ENCODE measurements at places on chromosomes 5 and 9.

DNA sequence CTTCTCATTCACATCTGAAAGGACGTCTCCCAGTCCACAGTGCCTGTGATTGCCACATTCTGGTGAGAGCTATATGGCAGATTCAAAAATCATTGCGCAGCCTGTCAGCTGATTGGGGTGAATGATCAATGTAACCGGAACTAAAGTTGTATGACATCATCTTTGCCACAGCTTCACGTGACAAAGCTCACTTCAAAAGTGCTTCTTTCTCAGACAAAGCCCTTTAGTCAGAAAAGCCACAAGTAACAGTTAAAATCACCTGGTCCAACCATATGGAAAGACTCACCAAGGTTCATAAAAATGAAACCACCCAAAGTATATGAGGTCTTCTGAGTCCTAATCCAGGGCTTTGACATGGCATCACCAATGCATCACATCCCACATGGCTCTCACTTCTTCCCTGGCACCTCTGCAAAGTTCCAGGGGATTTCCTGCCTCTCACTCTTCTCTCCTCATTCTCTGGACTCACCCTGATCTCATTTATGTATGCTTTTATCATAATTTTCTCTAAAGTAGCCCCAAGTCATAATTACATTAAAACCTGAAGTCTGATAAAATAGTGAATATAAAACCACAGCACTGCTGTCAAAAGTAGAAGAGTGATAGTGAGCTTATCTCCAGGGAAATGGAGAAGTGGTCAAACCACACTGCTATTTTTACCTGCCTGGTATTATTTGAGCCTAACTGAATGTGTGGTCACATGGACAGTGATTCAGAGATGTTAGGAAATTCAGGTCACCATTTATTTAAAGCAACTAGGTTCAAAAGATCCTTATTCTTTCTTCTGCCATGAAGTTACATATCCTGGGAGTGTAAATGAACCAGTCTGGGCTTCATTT, 193.1 kb upstream of the PTGER4 start:
- peak; percentile 16 for DNase-seq

GRCh38 chr9:127537014-127537413, 75.1 kb upstream of the STXBP1 start:
- DNase-seq: no peak

GRCh38 chr9:5982317-5982716, 33.1 kb downstream of the RANBP6 start:
- DNase-seq: no peak

DNA sequence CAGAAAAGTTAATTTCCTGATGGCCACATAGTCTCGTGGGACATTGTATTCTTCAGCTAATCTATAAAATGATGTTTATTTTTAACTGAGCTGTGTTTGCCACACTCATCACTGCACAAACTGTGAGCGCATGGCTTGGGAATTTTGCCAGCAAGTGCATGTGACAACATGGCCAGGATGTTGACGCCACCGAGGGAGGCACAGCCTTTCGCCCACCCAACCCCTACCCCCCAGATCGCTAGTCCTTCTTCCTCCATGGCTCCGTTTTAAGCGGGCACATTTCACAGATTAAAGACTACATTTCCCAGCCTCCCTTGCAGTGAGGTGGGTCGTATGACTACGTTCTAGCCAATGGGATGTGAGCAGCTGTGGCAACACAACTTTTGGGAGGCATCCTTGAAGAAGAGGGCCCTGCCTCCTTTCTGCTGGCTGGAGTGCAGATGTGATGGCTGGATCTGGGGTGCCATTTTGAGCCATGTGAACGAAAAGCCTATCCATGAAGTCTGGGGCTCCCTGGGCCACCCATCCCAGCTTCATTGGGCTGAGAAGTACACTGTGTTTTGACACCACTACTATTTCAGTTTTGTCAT, 7.9 kb downstream of the NRARP start:
- DNase-seq: no peak

DNA sequence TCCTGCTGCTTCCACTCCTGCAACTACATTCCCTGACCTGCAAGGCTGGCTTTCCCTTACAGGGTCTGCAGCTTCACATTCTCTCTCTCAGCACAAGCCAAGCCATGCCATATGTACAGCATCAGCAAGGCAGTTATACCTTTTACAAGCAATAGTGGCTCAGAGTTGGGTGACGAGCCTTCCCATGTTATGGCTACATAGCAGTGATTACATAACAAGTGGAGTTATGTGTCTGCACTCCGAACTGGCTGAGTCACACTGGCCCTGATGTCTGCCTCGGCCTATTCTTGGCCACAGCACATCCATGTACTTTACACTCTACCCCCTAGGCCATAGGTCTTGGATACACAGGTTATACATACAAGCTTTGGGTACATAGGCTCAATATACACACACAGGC, 52.0 kb upstream of the SNCAIP start:
- no peak for DNase-seq

GRCh38 chr9:90069085-90069484, 464.3 kb downstream of the GADD45G start:
- no peak for DNase-seq

All from muscle of leg (tissue), 16 donors.